M059J (cell line): ENCODE measurements at places on chromosomes 1 and 21. TPM values are rescaled to one million over a fixed set of nuclear protein-coding genes. Genes with fewer than 3 reads are reported as not detected.

The S100A12 gene
- total RNA-seq = not detected in 2 replicates

The GBP6 gene
- total RNA-seq = 0.22 and 0.57 TPM in 2 replicates

The KRTAP21-2 gene
- not detected in 2 replicates for total RNA-seq

The ZSWIM5 gene
- 0.02 and 0.49 TPM in 2 replicates for total RNA-seq

The SGIP1 gene
- 3.9 and 5.8 TPM in 2 replicates for total RNA-seq

The GBP7 gene
- total RNA-seq = not detected in 2 replicates

The FAM167B gene
- total RNA-seq = 0.20 and 1.4 TPM in 2 replicates

The ARID1A gene
- 18.1 and 26.2 TPM in 2 replicates for total RNA-seq

The CD2 gene
- not detected in 2 replicates for total RNA-seq

The NCF2 gene
- 10.8 and 17.1 TPM in 2 replicates for total RNA-seq

The USH2A gene
- not detected in 2 replicates for total RNA-seq

The FOXD3 gene
- total RNA-seq = 0.20 TPM in 1 of 2 replicates, not detected in the other

The NLRP3 gene
- 7.4 and 9.2 TPM in 2 replicates for total RNA-seq

The PTGER3 gene
- 8.2 and 8.4 TPM in 2 replicates for total RNA-seq

The B3GALT5 gene
- 1.3 and 1.8 TPM in 2 replicates for total RNA-seq

The C1orf210 gene
- total RNA-seq = not detected in 2 replicates

The NUAK2 gene
- total RNA-seq = 6.7 and 8.4 TPM in 2 replicates

The PROK1 gene
- total RNA-seq = 1.6 and 1.9 TPM in 2 replicates

The SLAMF7 gene
- total RNA-seq = 3.9 and 7.8 TPM in 2 replicates

The TNFRSF1B gene
- 1.5 and 5.4 TPM in 2 replicates for total RNA-seq

The PLA2G5 gene
- 0.84 and 2.1 TPM in 2 replicates for total RNA-seq

The LHX4 gene
- total RNA-seq = 0.02 TPM in 1 of 2 replicates, not detected in the other

The NEK7 gene
- total RNA-seq = 181 and 192 TPM in 2 replicates

The HES3 gene
- total RNA-seq = not detected in 2 replicates

The CYYR1 gene
- not detected in 2 replicates for total RNA-seq
